T-helper 1 cell treated with Interleukin-12 subunit alpha and Interleukin-12 subunit beta and Interleukin-4 antibody, amounts not matched to agents 30 ng/mL and 1 ng/mL, for 36 hours (primary cell): ENCODE measurements at places on chromosomes 6 and 20. TPM values are rescaled to one million over a fixed set of nuclear protein-coding genes. Genes with fewer than 3 reads are reported as not detected.

TRIM40 gene
- total RNA-seq: not detected in 2 replicates

ROMO1 gene
- total RNA-seq: 86.0 and 91.8 TPM in 2 replicates

ESF1 gene
- 18.0 and 18.2 TPM in 2 replicates for total RNA-seq

OARD1 gene
- 24.3 and 25.2 TPM in 2 replicates for total RNA-seq

DEFB124 gene
- total RNA-seq: not detected in 2 replicates

KIFC1 gene
- 76.1 and 76.9 TPM in 2 replicates for total RNA-seq

SIGLEC1 gene
- not detected in 2 replicates for total RNA-seq

OR12D3 gene
- not detected in 2 replicates for total RNA-seq

LST1 gene
- total RNA-seq: 149 and 171 TPM in 2 replicates

MICB gene
- total RNA-seq: 55.3 and 58.5 TPM in 2 replicates
